CD4-positive, alpha-beta T cell treated with Interleukin-10 for 1 hour (primary cell): ENCODE measurements at places on chromosomes 2 and 18.

GRCh38 chr2:64157792-64158191 is 13.6 kb upstream of the PELI1 start:
- no peak for DNase-seq

DNA sequence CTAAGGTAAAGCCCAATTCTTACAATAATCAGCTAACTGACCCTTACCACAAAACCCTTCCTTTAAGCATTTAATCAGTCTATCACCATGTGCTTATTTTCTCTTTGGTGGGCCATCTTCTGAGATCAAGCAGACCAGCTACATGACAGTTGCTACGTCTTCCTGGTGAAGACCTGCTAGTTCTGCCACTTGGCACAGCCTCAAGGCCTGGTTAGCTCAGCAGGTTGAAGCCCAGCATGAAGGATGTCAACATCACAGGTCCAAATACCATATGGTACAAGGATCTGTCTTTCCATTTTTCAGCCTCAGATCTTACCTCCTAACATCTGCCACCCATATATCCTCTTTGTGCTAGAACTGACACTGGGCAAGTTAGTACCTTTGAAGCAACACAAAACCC is 636.9 kb downstream of the LRP1B start:
- no peak for DNase-seq

DNA sequence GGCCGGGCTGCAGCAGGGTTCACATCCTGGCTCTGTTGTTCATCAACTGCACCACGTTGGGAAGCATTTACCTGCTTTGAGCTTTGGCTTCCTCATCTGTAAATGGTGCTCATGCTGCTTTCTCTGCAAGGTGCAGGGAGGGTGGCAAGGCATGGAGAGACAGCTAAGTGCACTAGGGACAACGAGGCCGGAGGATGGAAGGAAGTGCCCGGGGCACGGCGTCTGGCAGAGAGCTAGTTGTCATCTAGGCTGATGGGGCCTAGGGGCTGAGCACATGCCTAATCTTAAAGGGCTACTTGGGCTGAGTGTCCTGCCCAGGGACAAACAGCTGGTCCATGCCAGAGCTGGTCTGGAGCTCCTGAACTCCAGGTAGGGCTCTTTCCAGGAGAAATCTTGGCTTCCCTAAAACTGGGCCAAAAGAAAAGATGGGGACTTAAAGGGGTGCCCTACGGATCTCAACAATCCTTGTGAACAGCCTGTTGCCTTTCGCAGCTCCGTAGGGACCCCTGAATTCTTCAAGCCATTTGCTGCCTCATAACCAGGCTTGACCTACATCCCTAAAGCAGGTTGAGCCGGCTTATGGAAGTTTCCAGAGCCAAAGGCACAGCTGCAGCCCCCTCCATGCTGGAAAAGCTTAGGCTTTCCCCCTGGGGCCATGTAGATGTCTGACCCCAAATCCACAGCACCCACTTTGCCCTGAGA is 130.8 kb downstream of the SMAD7 start:
- no peak for DNase-seq

GRCh38 chr2:28134262-28134812 is 243.8 kb downstream of the BABAM2 start:
- peak; percentile 3 for DNase-seq
